ENCODE measurements at places on chromosomes 6 and 20.

DNA sequence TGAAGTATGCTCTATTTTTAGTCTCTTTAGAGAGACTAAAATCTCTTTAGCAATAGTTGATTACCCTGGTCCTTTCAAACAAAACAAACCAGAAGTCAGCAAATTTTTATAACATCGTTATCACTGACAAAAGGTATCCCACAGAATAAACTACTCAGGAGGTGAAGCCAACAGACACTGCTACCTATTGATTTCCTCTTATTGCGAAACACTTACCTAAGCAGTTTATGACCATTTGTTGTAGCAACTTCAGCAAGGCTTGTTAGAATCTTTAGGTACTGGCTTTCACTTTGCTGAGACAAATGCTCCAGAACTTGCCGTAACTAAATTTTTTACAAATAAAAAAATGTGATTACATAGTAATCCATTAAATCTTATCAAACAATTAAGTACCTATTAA lies 64.4 kb downstream of the HACE1 start:
- DNase-seq, result no peak

GRCh38 chr6:139473231-139473701 lies 98.8 kb upstream of the CITED2 start:
- DNase-seq, result no peak

- no peak for DNase-seq
These were observed 50.6 kb upstream of the MAP7 start for GRCh38 chr6:136600818-136601217.

DNA sequence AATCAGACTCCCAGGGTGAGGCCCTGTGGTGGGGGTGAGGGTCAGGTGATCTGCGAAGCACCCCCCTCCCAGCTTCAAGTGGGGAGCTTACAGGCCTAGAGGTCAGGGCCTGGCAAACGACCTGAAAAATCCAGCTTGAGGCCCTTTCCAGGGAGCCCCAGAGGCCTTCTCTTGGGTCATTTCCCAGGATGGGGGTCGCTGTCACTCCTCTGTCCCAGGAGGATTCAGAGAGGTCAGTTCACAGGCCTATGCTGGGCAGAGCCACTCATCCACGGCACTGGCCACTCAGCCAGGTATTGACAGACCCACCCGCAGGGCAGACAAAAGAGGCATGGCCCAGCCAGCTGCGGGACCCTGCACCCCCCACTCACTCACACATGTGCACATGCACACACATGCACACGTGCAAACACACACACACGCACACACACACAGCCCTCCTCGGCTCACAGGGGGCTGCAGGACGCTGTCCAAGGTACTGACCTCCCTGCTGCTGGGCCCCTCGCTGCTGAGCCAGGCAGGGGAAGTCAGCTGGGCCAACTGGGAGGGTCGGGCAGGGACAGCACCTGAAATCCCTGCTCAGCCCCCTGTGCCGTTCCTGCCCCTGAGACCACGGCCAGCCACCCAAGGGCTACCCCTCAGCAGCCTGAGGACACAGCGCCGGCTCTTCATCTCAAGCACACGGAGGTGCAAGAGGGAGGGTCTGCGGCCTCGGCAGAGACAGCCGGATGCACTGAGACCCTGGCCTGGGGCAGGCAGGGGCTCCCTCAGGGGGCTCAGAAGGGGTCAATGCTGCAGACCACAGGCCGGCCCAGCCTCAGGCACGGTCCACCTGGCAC lies 113.8 kb downstream of the TAF4 start:
- DNase-seq, result no peak

DNA sequence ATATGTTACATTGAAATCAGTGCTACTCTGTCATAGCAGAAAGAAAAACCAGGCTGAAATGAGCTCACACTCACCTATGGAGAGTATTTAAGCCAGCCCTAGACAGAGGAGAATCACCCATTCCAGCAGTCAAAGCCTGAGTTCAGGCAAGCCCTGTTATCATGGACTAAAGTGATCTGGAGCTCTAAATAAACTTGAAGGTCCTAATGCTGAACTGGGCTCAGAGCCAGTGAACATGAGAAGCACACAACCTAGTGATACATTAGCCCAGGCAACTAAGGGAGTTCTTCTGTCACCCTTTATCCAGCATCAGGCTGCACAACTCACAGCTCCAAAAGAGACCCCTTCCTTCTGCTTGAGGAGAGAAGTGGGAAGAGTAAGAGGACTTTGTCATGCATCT lies 425.0 kb downstream of the COL12A1 start:
- DNase-seq, result no peak

GRCh38 chr20:5550733-5551529 lies 199.3 kb upstream of the SHLD1 start:
- DNase-seq, result no peak

DNA sequence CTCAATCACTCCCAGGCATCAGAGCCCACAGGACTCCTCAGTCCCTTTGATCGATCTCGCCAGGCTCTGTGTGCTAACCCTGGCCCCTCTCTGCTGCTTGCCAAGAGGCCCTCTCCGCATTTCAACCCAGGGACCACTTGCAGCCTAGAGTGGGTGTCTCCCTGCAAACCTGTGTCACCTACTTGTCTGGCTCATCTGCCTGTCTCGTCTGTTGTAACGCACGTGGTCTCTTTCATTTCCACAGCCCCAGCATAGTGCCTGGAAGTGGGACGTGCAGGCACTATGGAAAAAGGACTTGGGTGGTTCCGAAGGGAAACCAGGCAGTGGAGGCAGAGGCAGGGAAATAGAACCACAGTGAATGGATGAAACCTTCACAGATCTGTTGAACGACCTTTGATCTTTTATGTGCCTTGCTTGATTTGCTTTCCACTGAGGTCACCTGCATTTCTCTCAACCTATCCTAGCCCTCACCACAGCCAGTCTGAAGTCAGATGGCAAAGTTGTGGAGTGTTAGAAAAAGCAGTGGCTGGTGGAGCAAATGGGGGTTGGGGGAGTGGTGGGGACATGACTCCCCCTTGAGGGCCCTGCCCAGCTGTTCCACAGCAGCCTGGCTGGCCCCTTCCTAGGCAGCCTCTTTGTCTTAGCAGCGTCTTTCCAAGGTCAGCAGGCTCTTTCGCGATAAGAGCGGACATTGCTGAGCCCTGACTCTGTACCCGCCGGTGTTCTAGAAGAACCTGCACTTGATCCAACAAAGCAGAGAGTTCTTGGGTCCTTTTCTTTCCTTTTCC lies 55.8 kb upstream of the TAGAP start:
- no peak for DNase-seq

GRCh38 chr6:85372188-85372914 lies 77.5 kb upstream of the NT5E start:
- no peak for DNase-seq

GRCh38 chr6:54935739-54936138 lies 89.2 kb downstream of the FAM83B start:
- peak; percentile 78 for DNase-seq

DNA sequence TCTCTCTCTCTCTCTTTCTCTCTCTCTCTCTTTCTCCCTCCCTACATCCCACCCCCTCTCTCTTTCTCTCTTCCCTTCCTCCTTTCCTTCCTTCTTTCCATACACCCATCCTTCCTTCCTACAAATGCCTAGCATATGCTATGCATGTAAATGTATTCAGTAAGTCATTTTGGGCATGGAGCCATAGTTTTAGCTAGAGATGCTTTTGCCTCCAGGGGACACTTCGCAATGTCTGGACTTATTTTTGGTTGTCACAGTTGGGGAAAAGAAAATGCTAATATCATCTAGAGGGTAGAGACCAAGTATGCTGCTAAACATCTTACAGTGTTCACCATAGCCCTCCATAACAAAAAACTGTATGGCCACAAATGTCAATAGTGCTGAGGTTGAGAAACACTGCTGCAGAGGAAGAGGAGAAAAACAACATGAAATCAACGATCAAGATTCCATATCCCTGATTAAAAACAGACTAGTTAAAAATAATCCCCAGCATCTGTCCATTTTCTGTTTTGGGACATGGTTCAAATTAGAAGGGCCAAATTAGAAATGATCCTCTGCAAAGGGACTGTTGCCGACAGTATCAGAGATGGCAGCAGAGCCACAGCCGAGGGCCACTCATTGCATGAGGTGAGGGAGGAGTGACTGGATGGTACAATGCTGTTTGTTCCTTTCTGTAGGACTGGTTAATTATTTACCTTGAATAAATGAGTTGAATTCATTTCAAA lies 152.7 kb downstream of the SH3BGRL2 start:
- DNase-seq, result no peak

GRCh38 chr6:95856876-95857364 lies 158.9 kb upstream of the FUT9 start:
- DNase-seq, result no peak

GRCh38 chr6:27837625-27838057 lies 74.6 kb downstream of the OR2B2 start:
- no peak for DNase-seq

- no peak for DNase-seq
These were observed 482.8 kb downstream of the LMBRD1 start for GRCh38 chr6:69314001-69314400.

GRCh38 chr6:53735896-53736295 lies 58.9 kb upstream of the LRRC1 start:
- no peak for DNase-seq

DNA sequence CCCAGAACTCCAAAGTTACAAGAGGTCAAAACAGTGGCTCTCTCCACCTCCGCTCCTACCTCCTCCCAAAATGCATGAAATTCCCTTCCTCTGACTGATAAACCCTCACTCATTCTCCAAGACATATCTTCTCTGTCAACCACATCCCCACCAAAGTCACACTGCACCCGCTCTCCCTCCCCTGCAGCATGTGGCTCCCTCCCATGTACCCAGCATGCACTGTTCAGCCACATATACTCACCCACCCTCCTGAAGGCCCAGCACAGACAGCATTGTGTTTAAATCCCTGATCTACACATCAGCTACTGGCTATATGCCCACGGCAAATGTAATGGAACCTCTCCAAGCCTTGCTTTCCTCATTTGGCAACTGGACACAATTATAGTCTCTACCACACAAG lies 5.5 kb upstream of the POU5F1 start:
- DNase-seq, result no peak

DNA sequence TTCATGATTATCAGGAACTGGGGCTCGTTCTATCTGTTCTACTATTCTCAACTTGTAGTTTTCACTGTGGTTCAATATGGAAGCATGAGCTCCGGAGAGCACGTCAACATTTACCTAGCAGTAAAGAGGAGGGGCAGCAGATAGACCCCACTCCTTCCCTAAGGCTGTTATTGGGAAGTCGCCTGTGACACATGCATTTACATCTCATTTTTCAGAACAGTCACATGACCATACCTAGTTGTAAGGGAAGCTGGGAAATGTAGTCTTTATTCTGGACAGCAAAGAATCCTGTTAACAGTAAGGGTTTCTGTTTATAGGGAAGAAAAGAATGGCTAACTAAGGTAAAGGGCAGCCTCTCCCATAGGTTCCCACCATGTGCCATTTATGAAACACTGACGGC lies 158.3 kb downstream of the ZFP64 start:
- DNase-seq, result no peak

- peak; percentile 10 for DNase-seq
These were observed 173.7 kb downstream of the MBOAT1 start for GRCh38 chr6:20038410-20039204.

DNA sequence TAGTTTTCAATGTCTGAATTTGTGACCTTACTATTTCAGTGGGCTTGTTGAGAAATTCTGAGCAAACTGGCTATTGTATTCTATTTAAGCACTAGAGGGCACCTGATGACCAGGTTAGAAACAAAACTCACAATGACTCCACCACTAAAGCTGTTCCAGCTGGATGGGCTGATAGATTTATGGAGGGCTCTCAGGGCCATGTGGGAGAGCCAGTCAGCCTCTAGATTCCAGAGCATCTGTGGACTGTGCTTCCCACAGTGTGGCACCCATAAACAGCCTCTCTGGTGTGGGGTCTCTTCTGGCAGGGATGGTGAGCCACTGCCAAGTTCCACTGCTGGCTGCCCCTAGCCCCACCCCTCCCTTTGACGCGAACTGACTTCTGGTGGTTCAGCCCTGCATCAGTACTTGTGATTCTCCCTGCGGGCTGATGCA lies 29.2 kb downstream of the C6orf58 start:
- peak; percentile 54 for DNase-seq

- DNase-seq, result no peak
These were observed 580.4 kb upstream of the PTCHD4 start for GRCh38 chr6:48691420-48691819.

DNA sequence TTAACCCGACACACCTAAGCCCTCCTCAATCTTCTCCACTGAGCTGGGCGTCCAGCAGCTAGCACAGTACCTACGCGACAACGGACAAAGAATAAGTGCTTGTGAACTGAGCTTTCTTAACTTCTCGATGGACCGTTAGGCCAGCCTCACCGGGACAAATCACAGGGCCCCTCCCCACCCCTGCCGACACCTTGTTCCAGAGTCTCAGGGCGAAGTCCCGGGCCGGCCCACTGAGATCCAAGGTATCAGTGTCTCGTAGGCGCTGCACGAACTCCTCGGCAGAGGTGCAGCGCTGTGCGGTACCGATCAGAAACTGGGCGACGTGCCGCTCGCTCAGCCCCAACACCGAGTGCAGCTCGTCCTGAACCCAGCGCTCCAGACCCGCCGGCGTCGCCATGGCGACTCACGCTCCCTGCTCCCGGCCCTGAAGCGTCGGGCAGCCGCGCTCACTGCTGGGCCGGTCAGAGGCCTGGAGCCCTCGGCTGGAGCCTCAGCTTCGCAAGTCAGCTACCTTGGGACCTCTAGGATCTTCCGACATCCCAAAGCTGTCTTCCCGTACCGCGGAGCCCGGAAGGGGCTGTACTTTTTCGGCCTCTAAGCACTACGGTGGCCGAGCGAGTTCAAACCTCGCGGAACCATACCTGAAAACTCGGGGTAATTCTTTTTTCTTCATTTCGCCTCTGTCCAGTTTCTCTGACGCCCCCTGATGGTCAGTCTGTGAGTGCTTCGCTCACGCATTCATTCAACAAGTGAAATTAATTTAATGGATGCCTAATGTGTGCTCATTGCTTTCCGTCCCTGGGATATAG lies at the start of gene DHX16:
TSS of gene DHX16 (minus strand) at position 562 of the 809 bp plus-strand sequence. CDS start at position 397, 165 bp downstream.
- DNase-seq, result peak; percentile 90

GRCh38 chr6:138796771-138797170 lies 884 bp downstream of the ECT2L start:
- DNase-seq, result no peak

GRCh38 chr20:54212226-54212625 lies 4.3 kb downstream of the PFDN4 start:
- DNase-seq, result no peak

GRCh38 chr6:130716466-130716865 lies 110.7 kb upstream of the SMLR1 start:
- DNase-seq, result no peak

GRCh38 chr6:113352029-113352801 lies 504.9 kb upstream of the MARCKS start:
- peak; percentile 62 for DNase-seq

DNA sequence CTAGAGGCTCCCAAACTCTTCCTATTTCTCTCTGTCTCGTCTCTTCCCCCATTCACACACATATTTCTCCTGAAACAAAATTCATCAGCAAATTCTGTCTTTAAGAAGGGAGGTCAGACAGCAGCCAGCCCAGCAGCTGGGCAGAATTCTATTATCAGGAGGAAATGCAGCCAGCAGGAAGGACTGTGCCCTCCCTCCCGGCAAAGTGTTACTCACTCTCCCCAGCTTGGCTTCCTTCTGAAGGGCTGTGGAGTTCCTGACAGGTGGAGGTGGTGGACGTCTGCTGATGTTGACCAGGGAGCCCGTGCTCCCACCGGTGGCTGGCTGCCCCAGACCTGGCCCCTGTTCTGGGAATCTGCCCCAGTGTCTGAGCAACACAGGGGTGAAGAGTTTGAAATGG lies 37.3 kb downstream of the KCNB1 start:
- DNase-seq, result no peak

GRCh38 chr6:10720265-10720959 lies 2.5 kb upstream of the TMEM14C start:
- no peak for DNase-seq

Data from kidney epithelial cell (primary cell).